ENCODE measurements at places on chromosomes 2 and 18.

DNA sequence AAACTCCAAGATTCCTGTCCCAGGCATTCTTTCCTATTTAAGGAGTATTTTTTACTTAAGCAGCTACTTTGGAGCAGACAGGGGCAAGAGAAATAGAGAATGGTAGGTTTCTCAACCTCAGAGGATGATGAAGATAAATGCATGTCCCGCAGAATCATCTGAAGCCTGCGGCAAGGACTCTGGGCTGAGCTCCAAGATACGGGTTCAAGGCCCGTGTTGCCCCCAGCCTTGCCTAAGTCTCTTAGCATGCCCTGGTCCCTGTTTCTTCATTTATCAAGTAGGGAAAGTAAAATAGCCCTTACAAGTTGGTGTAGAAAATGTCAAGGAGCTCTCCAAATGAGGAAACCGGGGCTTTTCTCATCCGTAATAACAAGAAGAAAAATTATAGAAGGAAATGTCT, 214.0 kb downstream of the KLHL29 start:
- DNase-seq, result no peak

DNA sequence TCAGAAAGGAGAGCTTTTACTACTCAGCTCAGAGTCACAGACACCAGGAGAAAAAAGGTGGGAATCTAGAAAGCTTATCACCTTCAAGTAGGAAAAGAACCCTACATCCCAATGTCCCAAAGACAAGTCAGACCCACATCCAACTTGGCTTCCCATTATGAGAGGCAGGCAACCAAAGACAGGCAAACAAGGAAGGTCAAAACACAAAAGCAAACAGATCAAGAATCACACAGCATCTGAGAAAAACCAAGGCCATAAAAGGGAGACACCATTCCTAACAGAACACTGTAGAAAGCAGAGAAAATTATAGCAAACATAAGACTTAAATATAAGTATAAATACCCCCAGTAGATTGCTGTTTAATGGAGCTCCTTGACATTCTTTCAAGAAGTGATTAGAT, 40.7 kb downstream of the SLC3A1 start:
- DNase-seq, result no peak

DNA sequence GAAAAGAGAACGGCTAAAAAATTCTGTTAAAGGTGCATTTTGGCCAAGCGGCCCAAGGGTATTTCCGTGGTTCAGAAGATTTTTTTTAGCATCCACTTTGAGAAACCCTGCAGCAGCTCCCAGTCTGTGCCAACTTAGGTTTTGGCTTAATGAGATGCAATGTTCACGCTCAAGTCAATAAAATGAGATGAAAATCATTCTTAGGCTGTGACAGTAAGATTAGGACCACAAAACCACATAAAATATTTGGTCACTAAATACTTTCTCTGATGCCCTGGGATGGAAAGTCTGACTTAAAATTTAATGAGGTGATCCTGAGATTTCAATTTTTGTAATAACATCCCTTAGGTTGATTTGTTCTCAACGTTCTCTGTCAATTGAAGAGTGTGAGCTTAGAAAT, 74.2 kb upstream of the FHL2 start:
- DNase-seq, result no peak

DNA sequence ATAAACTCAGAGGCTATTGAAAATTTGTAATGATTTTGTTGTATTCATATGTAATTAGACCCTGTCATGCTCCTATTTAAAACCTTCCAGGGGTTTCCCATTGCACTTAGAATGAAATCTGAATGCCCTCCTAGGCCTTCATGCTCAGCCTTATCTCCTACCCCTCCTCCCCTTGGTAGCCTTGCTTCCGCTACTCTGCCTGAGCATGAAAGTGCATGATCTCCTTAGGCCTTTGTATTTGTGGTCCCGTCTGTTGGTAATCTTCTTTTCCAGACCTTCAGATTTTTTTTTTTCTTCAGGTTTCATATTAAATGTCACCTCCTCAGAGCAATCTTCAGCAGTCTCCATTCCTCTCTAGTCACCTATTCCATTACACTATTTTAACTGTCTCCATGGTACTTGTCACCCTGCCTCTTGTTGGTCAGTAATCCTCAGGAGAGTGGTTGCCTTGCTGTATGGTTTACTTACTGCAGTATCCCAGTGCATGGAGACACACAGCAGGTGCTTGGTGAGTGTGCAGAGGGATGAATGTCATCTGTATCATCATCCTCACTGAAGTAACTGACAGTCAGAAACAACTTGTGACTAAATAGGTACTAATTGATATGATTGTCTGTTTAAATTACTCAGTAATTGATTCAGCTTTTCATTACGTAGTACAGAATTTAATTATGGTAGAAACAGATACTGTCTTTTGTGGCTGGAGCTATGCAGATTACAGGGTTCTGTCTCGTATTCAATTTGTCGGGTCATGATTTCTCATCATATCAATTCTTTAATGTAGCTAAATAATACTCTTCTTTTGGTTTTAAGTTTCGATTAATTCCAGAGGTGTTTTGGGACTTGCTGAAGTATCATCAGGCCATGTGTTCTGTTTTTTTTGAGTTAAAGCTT, 63.9 kb downstream of the PHLPP1 start:
- DNase-seq, result no peak

- DNase-seq, result no peak
Measured at GRCh38 chr18:76619261-76619620, 124.2 kb upstream of the ZNF516 start.
